ENCODE measurements at places on chromosomes 1 and 21.

DNA sequence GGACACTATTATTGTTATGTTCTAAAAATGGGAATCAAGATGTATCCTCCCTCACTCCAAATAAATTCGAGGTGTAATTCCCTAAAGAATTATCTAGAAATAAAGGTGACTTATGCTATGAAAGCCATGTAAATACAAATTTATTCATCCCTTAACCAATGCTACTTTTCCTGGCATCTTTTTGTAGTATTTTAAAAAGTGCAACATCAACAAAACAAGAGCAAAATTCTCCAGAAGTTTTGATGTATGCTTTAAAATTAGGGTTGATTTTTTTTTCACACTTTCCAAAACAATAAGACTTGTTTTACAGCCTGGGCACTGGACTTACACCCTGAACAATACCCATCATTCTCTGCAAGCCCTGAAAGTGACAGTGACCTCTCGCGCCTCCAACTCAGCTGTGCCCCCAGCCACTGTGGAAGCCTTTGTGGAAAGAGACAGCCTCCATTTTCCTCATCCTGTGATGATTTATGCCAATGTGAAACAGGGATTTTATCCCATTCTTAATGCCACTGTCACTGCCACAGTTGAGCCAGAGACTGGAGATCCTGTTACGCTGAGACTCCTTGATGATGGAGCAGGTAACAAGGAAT lies 21.4 kb upstream of the CLCA1 start:
- no peak for DNase-seq

DNA sequence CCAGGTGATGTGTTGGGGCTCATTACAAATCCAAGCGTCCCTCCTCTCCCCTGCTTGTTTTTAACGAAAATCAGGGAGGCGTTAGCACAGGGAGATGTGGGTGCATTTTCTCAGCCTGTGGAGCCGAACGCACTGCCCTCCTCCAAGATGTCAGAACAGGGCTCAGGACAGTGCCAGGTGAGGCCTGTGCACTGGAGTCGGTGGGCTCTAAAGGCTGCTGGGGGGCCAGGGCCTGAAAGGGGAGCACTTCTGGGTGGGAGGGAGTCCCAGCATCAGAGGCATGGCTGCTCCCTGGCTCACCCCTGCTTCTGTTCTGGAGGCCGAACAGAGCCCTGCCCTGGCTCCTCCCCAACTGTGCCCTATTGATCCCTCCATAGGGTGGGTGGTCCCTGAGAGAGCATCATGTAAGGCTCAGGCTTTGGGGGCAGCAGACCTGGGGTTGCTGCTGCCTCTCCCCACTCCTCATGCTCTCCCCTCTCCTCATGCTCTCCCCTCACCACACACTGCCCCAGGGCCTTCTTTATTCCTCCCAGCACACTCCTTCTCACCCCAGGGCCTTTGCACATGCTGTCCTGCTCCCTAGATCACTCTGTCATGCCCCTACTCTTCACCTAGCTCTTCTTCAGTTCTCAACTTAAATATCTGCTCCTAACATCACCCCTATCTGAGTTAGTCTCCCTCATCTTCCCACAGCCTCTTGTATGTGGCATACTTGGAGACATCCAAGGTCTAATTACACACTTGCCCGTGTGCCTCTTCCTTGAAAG lies 725.2 kb downstream of the PTPRU start:
- DNase-seq, result no peak

DNA sequence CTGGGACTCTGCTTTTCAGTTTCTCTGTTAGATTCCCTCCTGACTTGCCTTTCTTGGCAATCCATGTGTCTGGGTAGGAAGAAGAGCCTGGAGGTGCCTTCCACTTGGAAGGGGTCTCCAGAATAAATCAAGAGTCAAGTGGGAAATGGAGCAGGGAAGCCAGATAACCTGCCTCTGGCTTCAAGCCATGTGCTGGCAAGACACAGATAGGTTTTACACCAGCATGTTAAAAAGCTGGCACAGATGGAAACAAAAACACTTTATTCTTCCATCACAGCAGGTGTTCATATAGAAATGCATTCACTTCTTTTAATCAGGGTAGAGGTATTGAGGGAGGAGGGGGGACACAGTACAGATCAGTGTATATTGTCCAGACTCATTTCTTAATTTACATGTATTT lies 356.9 kb upstream of the RUNX1 start:
- DNase-seq, result no peak

GRCh38 chr1:232308616-232309015 lies 321.3 kb downstream of the SIPA1L2 start:
- peak; percentile 20 for DNase-seq

DNA sequence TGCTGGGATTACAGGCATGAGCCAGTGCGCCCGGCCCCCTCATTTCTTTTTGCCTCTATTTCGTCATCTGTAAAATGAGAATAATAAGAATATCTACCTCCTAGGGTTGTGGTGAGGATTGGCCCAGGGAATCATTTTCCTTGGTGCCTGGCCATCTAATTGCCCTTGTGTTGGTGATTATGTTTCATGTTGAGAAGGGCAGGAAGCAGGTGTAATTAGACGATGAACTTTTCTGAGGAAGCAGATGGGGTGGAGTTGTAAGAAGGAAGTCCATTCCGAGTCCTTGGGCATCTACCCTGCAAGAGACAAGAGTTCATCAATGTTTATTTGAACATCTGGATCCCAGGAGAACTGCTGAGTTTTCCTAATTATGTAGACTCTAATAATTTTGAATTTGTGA lies 38.7 kb upstream of the NEK2 start:
- DNase-seq, result no peak

- DNase-seq, result peak; percentile 69
These were observed 182.3 kb downstream of the FCRL5 start for GRCh38 chr1:157369808-157370521.

DNA sequence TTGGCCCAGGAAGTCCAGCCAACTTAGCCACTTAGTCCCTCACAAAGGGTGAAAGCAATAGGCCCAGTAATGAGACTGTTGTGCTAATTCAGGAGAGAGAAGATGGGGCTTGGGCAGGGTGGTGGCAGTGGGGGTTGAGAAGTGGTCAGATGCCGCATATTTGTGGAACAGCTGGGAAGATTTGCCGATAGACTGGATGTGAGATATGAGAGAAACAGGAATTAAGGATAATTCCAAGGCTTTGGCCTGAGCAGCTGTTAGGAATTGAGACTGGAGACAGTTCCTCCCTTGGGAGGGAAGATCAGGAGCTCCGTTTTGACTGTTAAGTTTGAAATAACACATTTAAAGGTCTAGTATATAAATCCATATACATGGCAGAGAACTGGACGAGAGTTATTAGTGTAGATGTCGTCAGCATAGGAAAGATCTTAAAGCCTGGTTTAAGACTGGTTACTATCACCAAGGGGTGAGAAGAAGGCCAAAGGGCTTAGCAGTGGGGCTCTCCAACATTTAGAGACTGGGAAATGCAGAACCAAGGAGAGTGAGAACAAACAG lies 323.7 kb upstream of the FAM78B start:
- no peak for DNase-seq

DNA sequence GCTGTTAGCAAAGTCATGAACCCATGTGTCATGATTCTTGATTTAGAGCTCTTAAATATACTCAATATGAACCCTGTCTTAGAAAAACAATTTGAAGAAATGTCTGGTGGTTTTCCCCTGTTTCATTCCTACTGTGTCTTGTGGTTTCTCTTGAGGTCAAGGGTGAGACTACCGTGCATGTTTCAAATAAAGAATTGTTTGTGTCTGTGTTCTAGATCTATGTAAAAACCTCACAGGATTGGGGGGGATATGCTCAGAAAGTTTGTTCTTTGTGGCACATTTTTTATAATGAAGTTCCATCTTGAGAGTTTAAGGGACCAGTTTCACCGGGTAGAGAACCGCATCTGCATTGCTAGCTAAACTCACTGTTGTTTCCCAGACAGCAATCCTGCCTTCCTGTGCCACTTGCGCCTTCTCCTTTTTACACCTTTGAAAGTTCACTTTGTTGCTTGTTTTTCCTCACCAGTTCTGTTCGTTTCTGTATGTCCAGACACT lies 30.9 kb upstream of the CACYBP start:
- peak; percentile 83 for DNase-seq

- DNase-seq, result no peak
These were observed 29.9 kb upstream of the SAMD13 start for GRCh38 chr1:84271441-84272151.

GRCh38 chr21:42163511-42163863 lies 55.5 kb upstream of the ABCG1 start:
- no peak for DNase-seq

DNA sequence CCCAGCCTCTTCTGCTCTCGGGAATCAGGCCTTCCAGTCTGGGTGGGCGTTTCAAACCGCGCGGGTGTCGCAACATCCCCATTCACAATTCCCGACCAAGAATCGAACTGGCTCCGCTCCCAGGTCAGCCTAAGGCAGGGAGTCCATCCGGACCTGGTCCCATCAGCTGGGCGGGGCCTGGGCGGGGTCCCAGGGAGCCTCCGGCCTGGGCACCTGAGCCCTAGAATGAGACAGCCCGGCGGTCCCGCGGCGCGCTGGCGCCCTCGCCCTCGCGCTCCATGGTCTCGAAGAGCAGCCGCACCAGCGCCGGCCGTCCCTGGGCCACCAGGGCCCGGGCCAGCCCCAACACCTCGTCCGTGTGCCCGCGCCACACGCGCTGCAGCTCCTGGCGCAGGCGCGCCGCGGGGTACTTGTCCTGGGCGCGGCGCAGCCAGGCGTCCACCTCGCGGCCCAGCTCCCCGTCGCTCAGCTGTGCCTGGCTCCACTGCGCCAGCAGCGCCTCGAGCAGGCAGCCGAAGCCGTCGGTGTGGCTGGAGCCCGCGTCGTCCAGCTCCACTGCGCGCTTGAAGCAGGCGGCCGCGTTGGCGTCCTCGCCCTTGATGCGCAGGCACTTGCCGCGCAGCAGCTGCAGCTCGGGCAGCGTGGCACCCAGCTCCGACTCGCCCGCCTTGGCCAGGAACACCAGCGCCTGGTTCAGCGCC lies 16.9 kb upstream of the PARS2 start:
- DNase-seq, result no peak

GRCh38 chr21:44722731-44723130 lies 11.4 kb upstream of the TSPEAR start:
- DNase-seq, result no peak

DNA sequence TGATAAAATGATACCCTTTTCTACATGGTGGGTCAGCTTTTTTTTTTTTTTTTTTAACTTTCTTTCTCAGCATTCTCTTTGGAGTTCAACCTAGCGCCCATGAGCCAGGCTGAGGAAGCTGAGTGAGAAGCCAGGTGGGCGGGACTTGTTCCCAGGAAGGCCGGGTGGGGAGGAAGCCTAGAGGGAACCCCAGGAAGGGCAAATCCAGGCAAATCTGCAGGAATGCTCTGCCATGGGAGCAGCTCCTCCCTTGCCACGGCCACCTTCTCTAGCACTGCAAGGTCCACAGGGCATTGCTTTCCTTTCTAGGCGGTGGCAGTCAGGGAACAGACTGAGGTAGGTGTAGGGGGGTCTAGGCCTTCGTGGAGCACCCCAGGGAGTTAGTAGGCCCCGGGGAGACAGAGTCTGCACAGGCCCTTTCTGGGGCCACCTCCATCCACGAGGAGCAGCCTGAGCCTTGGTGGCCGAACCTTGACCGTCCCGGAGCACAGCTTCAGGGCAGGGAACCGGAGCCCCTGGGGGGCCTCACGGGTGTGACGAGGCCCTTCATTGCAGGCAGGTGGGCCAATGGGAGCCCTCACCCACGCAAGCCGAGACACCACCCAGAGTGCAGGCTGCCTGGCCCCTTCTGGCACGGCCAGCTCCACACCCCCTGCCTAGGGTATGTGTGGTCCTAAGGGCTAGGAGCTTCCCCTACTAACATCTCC lies 18.2 kb upstream of the CCDC27 start:
- no peak for DNase-seq

GRCh38 chr21:35989138-35989735 lies 71.1 kb downstream of the SETD4 start:
- no peak for DNase-seq

- no peak for DNase-seq
These were observed 10.1 kb downstream of the PRRC2C start for GRCh38 chr1:171495444-171495843.

GRCh38 chr1:151062741-151063371 lies 2.7 kb downstream of the MLLT11 start:
- DNase-seq, result peak; percentile 85

- no peak for DNase-seq
These were observed 811 bp downstream of the EXO1 start for GRCh38 chr1:241848686-241849344.

DNA sequence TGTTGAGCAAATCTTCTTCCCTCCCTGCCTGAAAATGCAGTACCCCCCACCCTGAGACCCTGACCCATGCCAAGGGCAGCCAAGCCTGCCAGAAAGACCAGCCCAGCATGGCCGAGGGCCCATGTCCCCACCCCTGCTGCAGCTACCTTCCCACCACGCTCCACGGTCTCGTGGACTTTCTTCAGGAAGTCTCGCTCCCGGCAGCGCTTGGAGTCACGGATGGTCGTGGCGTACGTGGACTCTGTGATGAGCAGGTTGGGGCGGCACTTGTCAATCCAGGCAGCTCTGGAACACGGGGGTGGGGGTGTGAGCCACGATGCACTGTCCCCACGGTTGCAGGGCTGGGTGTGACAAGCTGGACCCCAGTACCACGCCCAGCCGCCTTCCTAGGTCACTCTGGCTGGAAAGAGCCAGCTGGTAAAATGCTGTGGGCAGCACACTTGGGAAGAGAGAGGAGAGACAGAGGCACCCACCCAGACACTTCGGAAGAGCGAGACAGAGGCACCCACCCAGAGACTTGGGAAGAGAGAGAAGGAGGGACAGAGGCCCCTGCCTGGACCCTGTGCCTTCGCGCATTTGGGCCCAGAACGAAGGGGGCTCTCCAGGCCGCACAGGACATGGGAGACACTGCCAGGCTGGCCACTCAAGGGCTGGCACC lies 6.4 kb downstream of the PUSL1 start:
- no peak for DNase-seq

GRCh38 chr1:6889875-6890480 lies 104.7 kb downstream of the CAMTA1 start:
- DNase-seq, result peak; percentile 60

- no peak for DNase-seq
These were observed 1.2 kb downstream of the ZFP69 start for GRCh38 chr1:40478276-40478675.

GRCh38 chr21:34029743-34030528 lies 43.4 kb upstream of the MRPS6 start:
- peak; percentile 86 for DNase-seq

DNA sequence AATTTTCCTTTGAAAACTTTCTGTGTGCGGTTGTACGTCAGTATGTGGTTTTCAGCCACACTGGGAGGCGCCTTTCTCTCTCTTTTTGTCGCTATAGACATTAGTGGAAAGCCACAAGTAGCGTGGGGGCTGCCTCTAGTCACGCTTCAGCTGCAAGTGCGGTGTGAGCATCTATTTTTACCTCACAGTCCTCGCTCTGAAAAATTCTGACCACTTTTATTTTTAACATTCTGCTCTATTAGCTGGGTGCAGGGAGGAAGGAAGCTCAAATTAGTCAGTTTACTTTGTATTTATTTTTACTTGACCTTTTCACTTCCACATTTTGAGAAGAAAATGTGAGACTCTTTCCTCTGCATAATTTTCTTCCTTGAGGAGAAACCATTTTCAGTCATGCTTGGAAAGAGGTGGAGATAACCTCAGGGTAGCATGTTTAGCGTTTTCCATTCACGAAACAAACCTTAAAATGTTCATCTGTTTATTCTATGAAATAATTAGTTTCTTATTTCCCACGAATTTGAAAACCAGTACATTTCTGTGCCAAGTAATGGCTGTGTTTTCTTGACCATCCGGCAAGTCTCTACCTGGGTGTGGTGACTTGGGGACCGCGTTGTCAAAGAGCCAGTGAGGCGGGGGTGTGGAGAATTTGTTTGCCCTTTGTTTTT lies 35.6 kb downstream of the ADARB1 start:
- peak; percentile 56 for DNase-seq

- no peak for DNase-seq
These were observed 201.1 kb upstream of the CHRM3 start for GRCh38 chr1:239185245-239185619.
